T-helper 22 cell (primary cell): ENCODE measurements at places on chromosomes 2 and 18.

- DNase-seq, result no peak
These were observed 361.9 kb downstream of the TSN start for GRCh38 chr2:122117371-122117770.

GRCh38 chr2:182642328-182642727 is 73.7 kb upstream of the DNAJC10 start:
- no peak for DNase-seq

- DNase-seq, result no peak
These were observed 62.3 kb downstream of the PLEKHA3 start for GRCh38 chr2:178542569-178542968.

DNA sequence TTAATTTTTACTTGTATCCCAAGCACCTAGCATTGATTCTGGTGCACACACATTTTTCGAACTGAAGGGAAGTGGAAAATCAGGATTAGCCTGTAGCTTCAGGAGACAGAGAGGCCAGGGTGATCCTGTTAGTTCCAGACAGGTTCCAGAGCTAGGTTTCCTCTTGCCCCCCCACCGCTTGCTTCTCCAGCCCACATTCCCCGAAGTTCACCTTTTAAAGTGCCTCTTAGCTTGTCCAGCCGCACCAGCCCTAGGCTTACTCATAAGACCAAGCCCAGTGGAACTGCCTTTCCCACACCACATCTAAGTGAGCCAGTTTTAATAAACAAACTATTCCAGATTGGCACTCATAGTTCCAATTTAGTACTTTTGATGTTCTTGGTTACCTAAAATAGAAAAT is 898.6 kb upstream of the KLHL29 start:
- DNase-seq, result no peak

- no peak for DNase-seq
These were observed 79.4 kb downstream of the MARCHF4 start for GRCh38 chr2:216292886-216293301.

DNA sequence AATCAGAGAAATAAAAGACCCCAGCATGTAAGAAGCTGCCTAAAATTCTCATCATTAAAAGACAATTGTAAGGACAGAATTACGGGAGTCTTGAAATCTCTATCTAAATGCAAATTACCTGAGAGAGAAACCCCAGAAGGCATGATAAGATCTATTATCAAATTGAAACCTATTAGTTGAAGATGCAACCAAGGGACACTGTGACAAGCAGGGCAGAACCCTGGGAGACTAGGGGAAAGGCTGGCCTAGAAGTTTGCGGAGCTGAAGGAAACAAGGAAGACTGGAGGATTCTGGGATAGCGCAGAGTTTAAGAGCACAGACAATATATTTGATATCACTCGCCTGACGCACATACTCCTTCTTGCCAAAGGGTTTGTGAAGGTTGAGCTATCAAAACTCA is 319.5 kb upstream of the CHAC2 start:
- DNase-seq, result no peak

- DNase-seq, result no peak
These were observed 66.3 kb upstream of the NARS1 start for GRCh38 chr18:57687970-57688369.

DNA sequence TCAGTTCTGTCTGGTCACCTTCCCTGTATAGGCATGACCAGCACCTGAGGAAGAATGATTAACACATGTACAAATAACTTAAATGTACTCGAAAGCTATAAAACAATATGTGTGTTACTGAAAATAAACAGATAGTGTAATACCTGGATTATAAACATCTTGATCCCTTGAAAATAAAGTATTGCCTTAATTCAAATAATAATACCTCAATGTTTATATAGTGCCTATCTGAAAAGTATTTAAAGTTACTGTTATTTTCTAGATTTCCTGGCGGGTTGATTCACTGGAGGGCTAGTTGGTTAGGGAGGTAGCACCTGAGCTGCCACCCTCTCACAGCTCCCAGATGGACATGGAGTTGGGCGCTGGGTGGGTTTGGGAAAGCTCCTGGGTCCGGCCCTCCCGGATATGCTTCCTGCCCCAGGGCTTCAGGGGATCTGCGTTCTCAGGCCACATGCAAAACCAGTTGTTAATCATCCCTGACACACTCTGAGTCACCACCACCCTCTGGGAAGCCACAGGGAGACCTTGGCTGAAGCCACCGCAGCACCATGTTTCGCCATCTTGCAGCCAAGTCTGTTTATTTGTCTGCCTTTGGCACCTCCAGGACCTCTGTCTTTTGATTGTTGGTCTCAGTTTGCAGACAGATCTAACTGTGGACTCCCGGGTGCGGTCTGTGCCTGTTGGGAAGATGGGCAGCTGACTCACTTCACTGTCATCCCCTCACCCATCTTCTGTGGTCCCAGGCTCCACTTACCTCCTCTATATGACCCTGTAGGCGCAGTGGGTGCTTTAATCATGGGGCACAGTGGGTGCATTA is 35.3 kb downstream of the RAB31 start:
- DNase-seq, result no peak

- no peak for DNase-seq
These were observed 9.4 kb upstream of the PRLH start for GRCh38 chr2:237556773-237557632.

DNA sequence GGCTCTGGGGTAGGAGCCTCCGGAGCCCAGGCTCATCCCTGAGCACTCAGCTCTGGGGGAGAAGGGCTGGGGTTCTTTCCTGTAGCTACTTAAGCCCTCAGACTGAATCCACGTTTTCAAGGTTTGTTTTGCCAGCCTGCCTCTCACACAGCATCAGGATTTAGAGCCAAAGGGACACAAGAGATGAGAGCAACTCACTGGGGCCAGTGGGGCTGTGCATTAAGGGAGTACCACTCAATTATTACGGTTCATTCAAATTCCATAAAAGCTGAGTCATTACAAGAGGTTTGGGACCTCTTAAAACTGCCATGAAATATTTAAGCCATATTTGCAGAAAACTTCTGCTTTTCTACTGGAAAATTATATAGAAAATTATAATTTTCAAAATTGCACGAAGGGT is 17.1 kb upstream of the SNED1 start:
- DNase-seq, result no peak

DNA sequence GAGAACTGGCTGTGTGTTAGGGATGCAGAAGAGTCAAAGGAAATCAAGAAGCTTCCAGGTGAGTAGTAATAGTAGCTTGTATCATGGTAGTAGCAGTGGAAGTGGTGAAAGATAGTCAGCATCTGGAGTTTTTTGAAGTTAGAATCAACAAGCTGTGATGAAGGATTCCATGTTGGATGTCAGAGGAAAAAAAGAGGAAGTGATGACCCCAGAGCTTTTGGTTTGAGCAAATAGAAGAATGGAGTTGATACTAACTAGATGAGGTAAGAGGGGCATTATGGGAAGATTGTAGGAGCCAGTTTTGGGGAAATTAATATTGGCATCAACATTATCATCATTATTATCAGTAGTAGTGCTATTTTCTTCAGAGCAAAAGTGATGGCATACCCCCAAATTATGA is 542.2 kb downstream of the XIRP2 start:
- no peak for DNase-seq

DNA sequence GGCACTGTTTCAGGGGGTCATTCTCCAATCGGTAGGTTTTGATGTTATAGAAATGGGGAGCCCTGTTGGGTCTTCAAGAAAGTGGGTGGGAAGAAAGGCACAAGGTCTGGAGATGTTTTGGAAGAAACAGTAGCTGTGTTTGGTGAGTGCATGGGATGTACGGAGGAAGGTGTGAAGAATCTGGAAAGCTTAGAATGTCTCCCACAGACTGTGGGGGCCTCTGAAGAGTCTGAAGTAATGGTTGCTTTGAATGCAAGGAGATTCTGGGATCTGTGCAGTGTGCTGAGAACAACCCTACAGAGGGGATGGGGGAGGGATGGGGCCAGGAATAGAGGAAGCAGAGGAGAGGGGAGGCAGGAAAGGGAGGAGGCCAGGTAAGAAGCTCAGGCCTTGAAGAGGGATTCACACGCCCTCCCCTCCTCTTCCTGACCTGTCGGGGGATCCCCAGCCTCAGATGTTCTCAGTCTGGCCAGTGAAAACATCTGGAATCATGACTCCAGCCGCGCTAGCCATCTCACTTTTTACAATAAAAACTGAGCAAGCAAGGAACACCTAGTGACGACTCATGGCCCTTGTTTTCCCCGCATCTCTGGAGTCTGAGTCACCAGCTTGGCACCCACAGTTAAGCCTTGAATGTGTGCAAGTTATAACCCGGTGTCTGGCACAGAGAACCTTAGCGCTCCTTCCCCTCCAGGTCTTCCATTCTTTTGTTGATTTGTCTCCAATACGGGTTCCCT is 74.2 kb downstream of the SH3BP4 start:
- DNase-seq, result no peak

- DNase-seq, result no peak
These were observed 94.2 kb downstream of the KCTD1 start for GRCh38 chr18:26454192-26454591.

DNA sequence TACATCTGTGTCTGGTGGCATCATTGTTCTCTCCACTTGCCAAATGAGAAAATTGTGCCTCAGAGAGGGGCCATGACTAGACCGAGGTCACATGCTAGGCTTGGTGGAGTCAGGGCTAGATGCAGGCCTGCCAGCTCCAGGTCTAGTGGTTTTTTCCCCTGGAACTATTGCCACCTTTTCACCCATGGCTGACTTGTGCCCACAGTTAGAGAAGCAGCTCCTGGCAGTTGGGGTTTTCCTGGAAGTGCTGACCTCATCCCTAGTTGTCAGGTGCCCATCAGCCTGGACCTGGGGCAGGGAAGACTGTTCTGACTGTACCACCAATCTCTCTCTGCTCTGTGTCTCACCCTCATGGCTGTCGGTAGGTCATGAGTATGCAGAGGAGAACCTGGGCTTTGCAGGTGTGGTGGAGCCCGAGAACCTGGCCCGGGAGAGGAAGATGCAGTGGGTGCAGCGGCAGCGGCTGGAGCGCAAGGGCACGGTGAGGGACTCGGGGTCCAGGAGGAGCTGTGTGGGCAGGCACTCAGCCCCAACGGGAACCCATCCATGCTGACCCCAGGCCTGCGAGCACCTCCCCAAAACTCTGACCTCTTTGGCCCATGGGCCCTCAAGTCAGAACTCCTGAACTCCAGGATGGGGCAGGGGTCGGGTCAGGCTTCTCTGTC is 12.4 kb upstream of the CATIP start:
- DNase-seq, result no peak

GRCh38 chr2:230627806-230628724 is 84.6 kb upstream of the CAB39 start:
- no peak for DNase-seq

DNA sequence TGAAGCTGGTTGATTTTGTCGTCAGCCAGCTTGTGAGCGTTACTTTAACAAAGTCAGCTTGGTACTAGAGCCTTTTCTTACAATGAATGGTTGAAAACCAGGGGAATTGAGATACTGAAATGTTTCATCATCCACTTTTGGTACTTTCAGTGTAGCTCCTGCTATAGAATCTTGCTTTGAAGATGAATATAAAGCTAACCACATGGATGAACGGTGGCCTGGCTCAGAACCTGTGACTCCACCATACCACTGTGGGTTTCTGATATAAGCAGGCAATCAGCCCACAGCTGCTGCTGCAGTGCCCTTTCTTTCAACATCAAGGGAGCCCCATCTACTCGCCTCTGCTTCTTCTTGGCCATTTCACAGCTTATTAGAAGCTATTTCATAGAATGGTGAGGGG is 53.2 kb upstream of the GPR45 start:
- no peak for DNase-seq

GRCh38 chr2:10119601-10120157 is 2.9 kb upstream of the RRM2 start:
- DNase-seq, result no peak

DNA sequence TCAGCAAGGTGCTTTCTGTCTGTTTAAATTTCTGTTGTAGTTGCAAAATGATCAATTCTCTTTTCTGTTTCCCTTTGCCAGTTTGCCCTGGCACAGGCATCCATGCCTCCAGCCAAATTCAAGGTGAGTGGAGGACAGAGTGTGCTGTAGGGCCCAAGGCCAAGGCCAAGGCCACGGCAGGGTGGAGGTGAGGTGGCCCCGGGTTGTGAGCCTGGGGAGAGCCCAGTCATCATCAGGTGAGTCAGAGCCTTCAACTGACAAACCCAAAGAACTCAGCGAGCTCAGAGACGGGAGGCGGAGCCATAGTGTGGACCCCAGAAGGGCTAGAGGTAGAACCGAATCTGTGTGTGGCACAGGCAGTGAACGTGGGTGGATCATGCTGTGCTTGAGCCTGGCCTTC is 55.7 kb downstream of the BCL2L11 start:
- DNase-seq, result no peak

DNA sequence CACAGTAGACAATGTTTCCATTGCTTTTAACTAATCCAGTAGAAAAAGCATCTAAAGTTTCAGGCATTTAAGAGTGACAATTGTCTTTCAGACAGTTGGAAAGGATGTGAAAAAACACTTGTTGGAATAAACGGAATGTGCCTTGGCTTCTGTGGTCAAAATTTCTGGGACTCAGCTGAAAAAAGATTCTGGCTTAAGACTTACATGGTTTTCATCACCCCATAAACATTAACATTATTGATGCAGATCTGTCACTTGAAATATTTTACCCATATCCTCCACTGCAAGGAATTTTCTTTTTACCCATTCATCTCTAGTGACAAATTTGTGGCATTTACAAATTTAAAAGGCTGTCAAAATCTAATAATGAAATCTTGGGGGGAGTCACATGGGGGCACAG is 166.0 kb downstream of the SRBD1 start:
- no peak for DNase-seq

DNA sequence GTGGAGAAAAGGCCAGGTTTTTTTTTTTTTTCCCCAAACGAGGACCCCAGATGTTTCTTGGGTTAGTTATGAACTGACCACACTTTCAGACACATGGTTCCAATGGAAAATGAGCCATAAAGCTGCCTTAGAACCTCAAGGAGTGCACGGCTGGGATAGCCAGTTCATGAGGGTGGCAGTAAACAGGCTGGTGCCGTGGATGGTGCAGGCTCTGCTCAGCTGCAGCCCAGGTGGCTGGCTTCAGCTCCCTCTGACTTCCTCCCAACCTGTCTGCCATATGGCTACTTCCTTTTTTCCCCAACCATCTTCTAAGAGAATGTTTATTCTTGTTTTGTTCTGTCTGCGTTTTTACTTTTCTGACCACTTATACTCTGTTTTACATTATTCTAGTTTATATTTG is 109.8 kb upstream of the LMAN1 start:
- DNase-seq, result no peak

DNA sequence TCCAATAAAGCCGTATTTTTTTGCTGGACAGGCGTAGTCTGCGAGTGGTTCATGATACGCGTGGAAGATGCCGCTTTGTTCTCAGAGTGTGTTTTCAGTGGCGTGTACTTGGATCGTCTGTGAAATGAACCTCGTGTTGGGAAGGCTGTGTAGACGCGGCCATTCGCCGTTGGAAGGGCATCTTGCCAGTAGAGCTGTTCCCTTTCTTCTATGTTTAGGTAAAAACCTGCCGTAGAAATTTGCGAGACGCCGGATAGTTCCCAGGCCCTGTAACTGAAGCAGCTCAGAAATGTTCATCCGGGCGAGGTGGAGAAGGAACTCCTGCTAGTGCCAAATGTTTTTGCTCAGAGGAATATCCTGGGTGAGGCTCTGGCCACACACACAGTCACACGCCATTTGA is 133.6 kb downstream of the NFATC1 start:
- DNase-seq, result no peak

GRCh38 chr2:143123911-143124310 is 5.3 kb upstream of the ARHGAP15 start:
- no peak for DNase-seq

GRCh38 chr2:163527381-163527780 is 208.4 kb downstream of the FIGN start:
- DNase-seq, result no peak

- DNase-seq, result no peak
These were observed 60.2 kb downstream of the DNMT3A start for GRCh38 chr2:25281522-25281921.
